ENCODE measurements at places on chromosomes 1 and 21. TPM values are rescaled to one million over a fixed set of nuclear protein-coding genes. Genes with fewer than 3 reads are reported as not detected.

MTFR1L gene
- 38.3 TPM for total RNA-seq

KCNE2 gene
- total RNA-seq, result not detected

STYXL2 gene
- total RNA-seq, result not detected

USH2A gene
- under 0.01 TPM for total RNA-seq

DNA sequence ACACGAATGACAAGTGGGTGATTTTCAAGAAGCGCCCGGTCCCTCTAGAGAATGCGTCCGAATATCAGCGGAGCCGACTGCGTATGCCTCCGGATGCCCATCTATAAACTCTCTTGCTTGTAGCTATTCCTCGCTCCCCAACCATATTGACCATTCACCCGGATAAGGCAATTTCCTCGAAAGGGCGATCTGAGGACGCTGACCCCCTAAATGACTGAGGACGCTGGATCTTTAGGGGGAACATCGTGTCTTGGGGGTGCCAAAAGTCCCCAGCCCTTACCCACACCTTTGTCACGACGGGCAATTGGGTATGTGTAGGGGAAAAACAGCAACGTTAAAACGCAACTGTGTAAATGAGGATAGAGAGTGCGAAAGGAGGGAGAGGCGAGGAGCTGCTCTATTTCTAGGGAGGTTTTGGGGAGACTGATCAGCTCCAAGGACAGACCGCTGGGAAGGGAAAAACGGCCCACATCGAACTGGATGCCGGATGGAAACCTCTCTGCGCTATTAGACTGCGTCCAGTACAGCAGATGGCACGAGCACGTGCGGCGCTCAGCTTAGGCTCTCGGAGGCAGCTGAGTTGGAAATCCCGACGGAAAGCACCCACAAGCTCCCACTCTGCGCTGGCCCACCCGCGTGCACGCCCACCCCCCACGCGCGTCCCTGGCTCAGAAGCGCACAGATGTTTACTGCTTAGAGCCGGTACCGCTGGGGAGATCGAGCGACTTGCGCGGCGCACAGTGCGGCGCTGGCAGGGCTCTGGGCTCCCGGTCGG, 2.9 kb upstream of the PRRX1 start:
- H3K36me3 ChIP-seq, result no peaks in the 10 kb centered on the region
- H3K4me1 ChIP-seq, result peaks cover 2% of the 10 kb centered on the region
- DNase-seq, result peak; percentile 63
- no peaks in the 10 kb centered on the region for H3K27me3 ChIP-seq
- no peak overlapping the region for H3K4me3 ChIP-seq

DNA sequence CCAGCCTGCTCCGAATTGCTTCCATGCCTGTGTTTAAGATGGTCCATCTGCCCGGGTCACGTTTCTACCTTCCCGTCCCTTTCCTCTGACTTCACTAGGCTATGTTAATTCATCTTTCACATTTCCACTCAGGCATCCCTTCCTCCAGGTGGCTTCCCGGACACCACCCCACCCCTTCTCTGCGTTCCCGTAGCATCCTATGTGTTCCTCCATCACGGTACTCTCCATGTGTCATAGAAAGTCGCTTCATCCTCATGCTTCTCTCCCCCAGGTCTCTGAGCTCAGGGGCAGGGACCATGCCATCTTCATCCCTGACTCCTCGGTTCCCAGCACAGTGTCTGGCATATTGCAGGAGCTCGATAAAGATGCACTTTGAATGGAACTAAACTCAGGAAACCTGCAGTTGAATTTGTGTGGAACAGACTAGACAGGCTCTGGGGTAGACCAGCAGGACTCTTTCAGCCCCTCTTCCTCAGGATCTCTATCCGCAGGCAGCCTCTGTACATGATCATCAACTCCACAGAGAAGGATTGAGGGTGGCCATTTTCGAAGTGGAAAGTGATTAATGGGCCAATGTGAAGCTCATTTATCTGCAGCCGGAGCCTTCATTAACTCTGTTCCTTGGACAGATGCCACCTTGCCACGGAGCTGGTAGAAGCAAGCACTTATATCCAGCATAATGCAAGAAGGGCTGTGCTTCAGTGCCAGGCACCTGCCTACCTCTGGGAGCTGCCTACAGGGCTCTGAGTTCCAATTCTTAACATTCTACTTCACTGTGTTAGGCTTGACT, 9.1 kb downstream of the C1orf226 start:
- H3K27me3 ChIP-seq, result peaks cover 25% of the 10 kb centered on the region
- no peaks in the 10 kb centered on the region for H3K36me3 ChIP-seq
- H3K27ac ChIP-seq, result no peak overlapping the region
- no peak overlapping the region for H3K4me3 ChIP-seq
- H3K4me1 ChIP-seq, result no peaks in the 10 kb centered on the region

DPH5 gene
- total RNA-seq, result 56.5 TPM

DNA sequence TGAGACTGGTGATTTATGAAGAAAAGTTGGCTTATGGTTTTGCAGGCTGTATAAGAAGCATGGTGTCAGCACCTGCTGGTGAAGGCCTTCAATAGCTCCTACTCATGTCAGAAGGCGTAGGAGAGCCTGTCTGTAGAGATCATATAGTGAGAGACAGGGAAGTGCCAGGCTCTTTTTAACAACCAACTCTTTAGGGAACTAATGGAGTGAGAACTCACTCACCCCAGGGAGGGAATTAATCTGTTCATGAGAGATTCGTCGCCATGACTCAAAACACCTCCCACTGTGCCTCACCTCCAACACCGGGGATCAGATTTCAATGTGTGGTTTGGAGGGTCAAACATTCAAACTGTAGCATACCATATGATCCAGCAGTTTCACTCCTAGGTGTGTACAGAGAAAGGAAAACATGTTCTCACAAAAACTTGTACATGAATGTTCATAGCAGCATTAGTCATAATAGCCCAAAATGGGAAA, 72.6 kb downstream of the TTC3 start:
- H3K27ac ChIP-seq, result no peak overlapping the region
- DNase-seq, result no peak
- no peaks in the 10 kb centered on the region for H3K27me3 ChIP-seq

LDLRAP1 gene
- total RNA-seq, result 7.3 TPM

DNA sequence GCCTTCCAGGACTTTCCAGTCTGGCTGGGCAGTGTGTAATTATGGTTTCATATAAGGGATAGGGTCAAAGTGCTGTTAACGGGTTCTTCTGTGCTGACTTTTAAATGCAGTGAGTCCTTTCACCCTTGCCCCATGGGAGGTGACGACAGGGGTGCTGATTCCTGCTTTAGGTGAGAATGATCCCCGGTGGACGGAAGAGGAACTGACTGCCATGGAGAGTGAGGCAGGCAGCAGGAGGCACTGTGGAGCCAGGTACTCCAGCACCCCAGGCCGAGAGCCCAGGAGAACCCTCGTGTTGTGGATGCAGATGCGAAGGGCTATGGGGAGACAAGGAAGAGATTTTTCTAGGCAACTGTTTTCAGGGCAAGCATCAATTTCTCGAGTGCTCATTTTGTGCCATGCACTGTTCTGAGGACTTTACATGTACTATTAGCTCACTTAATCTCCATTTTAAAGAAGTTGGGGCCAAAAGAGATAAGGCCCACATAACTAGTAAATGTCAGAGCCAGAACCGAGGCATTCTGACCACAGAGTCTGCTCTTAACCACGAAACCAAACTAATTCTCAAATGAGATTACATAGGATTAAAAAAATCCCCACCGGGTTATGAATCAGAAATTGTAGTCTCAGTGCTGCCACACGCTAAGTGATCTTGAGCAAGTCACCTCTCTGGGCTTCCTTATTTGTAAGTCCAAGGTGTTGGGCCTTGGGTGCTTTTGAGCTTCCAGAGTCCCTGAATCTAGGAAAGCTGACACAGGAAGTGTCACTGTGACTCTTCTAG, 28.2 kb downstream of the STPG1 start:
- H3K4me1 ChIP-seq, result peaks cover 4% of the 10 kb centered on the region
- no peak overlapping the region for H3K27ac ChIP-seq
- H3K4me3 ChIP-seq, result no peak overlapping the region
- H3K36me3 ChIP-seq, result peaks cover 2% of the 10 kb centered on the region
- H3K27me3 ChIP-seq, result no peaks in the 10 kb centered on the region

GRCh38 chr1:53259932-53260331, 21.6 kb upstream of the MAGOH start:
- H3K4me1 ChIP-seq, result no peaks in the 10 kb centered on the region
- no peaks in the 10 kb centered on the region for H3K27me3 ChIP-seq
- DNase-seq, result no peak
- H3K27ac ChIP-seq, result no peak overlapping the region
- peaks cover 5% of the 10 kb centered on the region for H3K36me3 ChIP-seq
- no peak overlapping the region for H3K4me3 ChIP-seq

DNA sequence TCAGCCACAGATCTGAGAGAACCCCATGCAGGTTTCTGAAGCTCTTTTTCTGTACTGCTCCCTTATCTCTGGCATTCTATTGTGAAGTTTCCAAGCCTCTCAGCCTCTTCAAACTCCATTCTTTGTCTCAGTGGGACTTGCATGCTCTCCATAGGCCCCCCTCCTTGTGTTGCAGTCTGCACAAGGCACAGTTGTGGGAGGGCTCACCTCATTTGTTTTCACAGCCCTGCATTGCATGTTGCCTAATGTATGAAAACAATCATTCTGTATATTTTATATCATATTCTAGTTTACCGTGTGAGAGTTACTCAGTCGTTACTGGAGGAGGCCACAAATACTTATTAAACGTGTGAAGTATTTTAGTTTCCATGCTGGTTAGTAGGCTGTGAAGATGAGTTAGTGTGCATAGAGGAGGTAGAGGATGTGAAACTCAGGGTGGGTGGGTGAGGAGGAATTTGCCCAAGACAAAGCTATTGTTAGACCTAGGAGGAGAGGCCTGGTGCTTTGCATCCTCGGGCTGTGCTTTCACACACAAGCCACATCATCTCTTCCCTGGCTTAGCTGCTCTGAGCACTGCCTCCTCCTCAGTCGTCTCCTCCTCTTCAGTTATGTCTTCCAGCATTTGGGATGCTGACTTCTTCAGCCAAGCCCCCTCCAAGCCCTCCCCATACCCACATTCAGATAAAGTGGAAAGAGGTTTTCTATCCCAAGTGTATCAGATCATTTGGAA, 7.8 kb upstream of the CHI3L2 start:
- H3K4me3 ChIP-seq, result no peak overlapping the region
- H3K27ac ChIP-seq, result no peak overlapping the region
- DNase-seq, result no peak

Data from fibroblast of lung (primary cell).